ENCODE measurements at places on chromosomes 7 and 10.

DNA sequence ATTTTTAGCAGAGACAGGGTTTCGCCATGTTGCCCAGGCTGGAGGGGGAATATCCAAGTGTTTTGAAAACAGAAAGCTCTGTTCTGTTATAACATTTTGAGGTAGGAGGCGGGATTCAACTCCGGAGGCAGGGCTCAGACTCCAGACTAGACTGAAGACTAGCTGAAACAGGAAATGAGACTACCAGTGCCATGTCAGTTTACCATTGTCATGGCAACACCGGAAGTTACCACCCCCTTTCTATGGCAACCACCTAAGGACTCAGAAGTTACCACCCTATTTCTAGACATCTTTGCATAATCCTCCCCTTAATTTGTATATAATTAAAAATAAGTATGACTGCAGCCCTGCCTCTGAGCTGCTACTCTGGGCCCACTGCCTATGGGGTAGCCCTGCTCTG is 1069.1 kb upstream of the AUTS2 start:
- no peak for DNase-seq

DNA sequence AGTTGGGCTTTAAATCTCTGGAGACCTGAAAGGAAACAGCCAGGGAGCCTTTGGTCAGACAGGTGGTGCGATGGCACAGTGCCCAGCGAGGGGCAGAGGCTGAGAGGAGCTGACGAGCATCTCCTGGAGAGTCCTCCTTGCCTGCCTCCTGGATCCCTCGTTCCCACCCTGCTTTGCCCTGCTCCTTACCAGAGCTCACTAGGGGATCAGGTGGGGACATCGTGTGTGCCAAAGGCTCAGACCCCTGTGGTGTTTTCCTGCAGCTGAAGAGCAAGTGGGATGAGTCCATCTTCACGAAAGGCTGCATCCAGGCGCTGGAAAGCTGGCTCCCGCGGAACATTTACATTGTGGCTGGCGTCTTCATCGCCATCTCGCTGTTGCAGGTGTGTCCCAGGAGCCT is 21.8 kb upstream of the SH2D4B start:
- no peak for DNase-seq

- DNase-seq, result no peak
Observed at GRCh38 chr7:79421751-79422150, 31.7 kb downstream of the MAGI2 start.

GRCh38 chr7:11430112-11430511 is 401.9 kb downstream of the THSD7A start:
- DNase-seq, result no peak

DNA sequence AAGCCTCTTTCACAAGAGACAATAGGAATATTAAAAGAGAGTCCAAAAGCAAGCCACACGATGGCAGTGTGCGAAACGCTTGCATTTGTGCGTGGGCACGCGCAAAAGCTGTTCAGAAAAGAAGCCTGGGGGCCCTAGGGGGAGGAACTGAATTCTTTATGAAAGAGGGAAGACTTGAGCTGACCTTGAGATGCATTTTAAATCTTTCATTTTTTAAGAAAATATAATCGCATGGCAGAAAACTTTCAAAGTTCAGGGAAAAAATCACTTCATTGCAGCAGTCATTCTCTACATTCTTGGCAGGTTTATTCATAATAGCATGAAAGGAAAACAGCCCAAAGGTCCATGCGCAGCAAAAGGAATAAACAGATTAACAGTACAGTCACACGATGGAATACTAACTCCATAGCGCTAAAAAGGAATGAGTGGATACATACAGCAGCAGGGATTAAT is 206.5 kb upstream of the PRKCQ start:
- no peak for DNase-seq

DNA sequence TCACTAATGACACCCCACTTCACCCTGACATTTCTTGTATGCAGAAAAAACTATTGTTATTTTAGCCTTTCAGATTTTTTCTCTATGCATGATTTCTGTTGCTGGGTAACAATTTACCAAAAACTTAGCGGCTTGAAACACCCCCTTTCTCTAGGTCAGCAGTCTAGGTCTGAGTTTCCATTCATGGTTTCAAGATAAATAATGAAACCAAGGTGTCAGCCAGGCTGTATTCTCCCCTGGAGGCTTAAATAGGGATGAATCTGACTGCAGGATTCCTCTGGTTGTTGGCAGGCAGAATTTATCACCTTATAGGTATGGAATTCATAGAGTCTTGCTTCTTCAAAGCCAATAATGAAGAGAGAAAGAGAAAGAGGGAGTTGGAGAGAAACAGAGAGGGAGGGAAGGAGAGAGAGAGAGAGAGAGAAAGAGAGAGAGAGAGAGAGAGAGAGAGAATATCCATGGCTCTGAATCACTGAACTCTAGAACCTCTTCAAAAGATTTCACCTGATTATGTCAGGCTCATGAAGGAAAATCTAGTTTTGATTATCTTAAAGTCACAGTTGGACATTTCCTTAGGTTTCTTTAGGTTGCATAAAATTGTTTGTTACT is 1224.6 kb upstream of the LRRTM3 start:
- DNase-seq, result no peak

DNA sequence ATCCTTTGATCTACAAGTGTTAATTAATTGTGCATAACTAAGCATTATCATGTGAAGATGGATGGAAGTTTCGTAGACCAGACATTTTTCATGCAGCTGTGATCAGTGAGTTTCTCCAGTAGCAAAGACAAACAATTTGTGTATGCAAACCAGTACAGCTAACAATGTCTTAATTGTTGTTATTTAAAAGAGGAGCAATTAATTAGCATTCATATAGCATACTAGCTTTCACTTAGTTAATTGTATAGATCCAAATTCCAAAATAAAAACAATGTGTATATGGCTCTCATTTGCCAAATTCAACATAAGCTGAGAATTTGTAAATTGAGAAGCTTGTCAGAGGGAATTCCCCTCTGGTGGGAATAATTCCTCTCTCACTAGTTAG is 22.6 kb upstream of the PRKCQ start:
- DNase-seq, result no peak

GRCh38 chr7:47647181-47647917 is 65.4 kb upstream of the TNS3 start:
- no peak for DNase-seq
